ENCODE measurements at places on chromosomes 3 and 15.

DNA sequence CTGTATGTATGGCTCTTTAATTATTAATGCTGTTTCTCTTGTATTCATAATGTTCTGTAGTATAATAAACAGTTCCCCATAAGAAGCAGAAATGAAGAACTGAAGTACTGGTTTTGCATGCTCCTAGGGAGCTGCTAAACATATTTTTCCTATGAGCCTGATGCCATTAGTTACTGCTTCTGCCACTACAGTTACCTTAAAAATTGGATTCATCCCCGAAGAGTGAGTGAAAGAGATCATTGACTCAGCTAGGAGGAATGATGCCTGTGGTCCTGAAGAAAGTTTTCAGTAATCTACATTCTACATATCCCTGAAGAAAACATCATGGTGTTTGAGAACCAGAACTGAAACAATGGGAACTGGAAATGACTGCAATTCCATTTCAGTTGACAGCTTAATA lies 37.1 kb upstream of the ST3GAL6 start:
- DNase-seq: no peak

- no peak for DNase-seq
Measured at GRCh38 chr3:129520960-129521359, 7.5 kb upstream of the RHO start.

DNA sequence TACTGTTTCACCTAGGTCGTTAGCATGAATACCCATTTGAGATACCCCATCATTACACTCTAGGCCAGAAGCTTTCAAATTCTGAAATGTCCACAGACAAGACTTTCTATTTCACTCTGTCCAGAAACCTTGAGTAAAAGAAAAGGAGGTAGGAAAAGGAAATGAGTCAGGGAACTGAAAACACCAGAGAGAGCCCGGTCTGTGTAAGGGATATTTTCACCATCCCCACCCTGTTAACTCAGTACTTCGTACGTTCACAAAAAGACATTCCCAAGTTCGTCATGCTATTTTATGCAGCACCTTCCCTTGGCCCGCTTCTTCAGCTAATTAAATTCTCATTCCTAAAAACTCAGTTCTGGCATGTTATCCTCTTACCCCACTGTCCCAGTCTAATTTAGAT lies 89.4 kb upstream of the SOX2 start:
- DNase-seq: no peak

DNA sequence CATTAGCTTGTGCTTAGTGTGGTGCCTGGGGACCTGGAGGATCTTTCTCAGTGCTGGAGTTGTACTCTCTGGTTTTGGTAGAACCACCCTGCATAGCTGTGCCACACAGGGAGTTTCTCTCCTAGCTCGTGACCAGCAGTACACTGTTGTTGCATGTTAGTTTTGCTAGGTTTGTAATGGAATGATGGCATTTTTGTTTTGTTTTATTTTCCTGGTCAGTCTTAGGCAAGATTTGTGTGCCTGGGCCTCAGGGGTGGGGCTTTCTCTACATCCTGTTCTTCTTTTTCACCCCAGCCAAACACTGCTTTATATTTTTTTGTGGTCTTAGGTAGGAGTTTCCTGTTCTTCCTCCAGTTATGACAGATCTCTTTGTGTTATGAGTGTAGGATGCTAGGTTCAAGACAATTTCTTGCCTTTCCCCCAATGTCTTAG lies 534.5 kb upstream of the KCNMB2 start:
- DNase-seq: peak; percentile 37

DNA sequence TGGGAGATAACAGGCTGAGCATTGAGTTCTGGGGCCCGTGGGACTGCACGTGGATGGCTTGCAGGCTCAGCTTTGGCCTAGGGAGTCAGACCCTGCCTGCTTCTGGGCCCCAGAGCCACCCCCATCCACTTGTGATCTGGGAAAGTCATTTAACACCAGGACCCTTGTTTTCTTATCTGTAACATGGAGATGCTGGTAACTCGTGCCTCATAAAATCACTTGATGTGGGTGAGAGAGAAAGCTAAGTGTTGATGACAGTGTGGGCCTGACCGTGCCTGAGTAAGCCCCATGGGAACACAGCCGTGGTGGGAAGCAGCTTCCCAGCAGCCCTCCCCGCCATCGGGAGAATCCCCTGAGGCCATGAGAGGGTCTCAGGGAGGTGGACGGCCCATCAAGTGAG lies 378.1 kb downstream of the GABRB3 start:
- DNase-seq: no peak

- no peak for DNase-seq
Measured at GRCh38 chr3:27356976-27357375, 12.2 kb downstream of the NEK10 start.

Data from activated naive CD8-positive, alpha-beta T cell treated with anti-CD3 and anti-CD28 coated beads for 36 hours (primary cell).